Aorta (tissue), 5 donors: ENCODE measurements at places on chromosomes 3 and 15. TPM values are rescaled to one million over a fixed set of nuclear protein-coding genes. Genes with fewer than 3 reads are reported as not detected.

Gene CCRL2
- total RNA-seq = 3.1 TPM

GRCh38 chr3:109275702-109276293, 40.5 kb downstream of the DPPA2 start:
- no peak overlapping the region for H3K27ac ChIP-seq
- no peaks in the 10 kb centered on the region for H3K36me3 ChIP-seq
- H3K4me3 ChIP-seq = no peak overlapping the region
- no peaks in the 10 kb centered on the region for H3K4me1 ChIP-seq

- H3K27ac ChIP-seq = no peak overlapping the region
- DNase-seq = no peak
These were observed 30.1 kb downstream of the SCN11A start for GRCh38 chr3:39021465-39022285.

- H3K4me3 ChIP-seq = no peak overlapping the region
- no peaks in the 10 kb centered on the region for H3K36me3 ChIP-seq
- no peaks in the 10 kb centered on the region for H3K27me3 ChIP-seq
- DNase-seq = no peak
- H3K4me1 ChIP-seq = no peaks in the 10 kb centered on the region
These were observed 82.8 kb upstream of the IGF1R start for GRCh38 chr15:98565566-98565965.

DNA sequence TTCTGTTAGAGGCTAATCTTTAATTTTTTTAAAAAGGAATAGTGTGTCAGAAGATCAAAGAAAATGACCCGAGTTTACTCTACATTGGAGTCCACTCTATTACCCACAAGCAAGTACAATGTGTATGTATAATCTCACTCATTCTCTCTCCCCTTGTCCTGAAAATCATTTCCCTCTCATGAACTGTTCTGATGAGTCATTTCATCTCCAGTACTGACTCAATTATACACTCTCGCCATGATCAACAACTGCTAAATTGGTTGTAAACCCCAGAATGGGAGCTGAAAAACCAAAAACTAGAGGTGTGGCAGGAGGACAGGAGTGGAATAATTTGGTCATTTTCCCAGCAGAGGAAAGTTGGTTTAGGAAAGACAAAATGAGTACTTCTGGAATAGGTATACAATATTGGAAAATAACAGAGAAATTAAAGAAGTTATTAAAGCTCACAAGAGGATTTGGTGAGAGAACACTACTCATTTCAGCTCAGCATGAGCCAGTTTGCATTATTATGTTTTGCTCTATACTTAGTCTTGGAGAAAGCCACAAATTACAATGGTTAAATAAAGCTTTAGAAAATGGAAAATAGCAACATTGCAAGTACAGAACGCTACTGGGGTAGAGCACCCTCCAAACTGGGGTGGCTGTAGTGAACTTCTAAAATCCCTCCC, 144.3 kb upstream of the PFN2 start:
- H3K27ac ChIP-seq = no peak overlapping the region
- H3K4me3 ChIP-seq = no peak overlapping the region
- DNase-seq = no peak

GRCh38 chr3:185207931-185208746, 45.7 kb downstream of the EHHADH start:
- no peaks in the 10 kb centered on the region for H3K27me3 ChIP-seq
- no peak overlapping the region for H3K27ac ChIP-seq
- no peaks in the 10 kb centered on the region for H3K36me3 ChIP-seq
- no peak overlapping the region for H3K4me3 ChIP-seq
- no peak for DNase-seq

DNA sequence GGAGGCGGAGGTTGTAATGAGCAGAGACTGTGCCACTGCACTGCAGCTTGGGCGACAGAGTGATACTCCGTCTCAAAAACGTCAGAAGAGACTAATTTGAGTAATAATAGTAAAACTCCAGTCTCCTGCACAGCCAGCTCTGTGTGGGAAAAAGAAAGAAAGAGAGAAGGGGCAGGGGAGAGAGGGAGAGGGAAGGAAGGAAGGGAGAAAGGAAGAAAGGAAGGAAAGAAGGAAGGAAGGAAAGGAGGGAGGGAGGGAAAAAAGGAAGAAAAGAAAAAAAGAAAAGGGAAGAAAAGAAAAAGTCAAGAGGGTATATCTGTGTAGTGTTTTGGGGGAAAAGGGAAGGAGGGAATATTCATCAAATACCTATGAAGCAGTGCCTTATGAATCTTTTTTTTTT, 23.1 kb upstream of the PDIA3 start:
- no peak overlapping the region for H3K27ac ChIP-seq
- no peaks in the 10 kb centered on the region for H3K27me3 ChIP-seq
- H3K36me3 ChIP-seq = no peaks in the 10 kb centered on the region
- no peak for DNase-seq
- no peak overlapping the region for H3K4me3 ChIP-seq

Gene ACTC1
- total RNA-seq = 107 TPM

Gene DNAJC17
- total RNA-seq = 34.7 TPM

DNA sequence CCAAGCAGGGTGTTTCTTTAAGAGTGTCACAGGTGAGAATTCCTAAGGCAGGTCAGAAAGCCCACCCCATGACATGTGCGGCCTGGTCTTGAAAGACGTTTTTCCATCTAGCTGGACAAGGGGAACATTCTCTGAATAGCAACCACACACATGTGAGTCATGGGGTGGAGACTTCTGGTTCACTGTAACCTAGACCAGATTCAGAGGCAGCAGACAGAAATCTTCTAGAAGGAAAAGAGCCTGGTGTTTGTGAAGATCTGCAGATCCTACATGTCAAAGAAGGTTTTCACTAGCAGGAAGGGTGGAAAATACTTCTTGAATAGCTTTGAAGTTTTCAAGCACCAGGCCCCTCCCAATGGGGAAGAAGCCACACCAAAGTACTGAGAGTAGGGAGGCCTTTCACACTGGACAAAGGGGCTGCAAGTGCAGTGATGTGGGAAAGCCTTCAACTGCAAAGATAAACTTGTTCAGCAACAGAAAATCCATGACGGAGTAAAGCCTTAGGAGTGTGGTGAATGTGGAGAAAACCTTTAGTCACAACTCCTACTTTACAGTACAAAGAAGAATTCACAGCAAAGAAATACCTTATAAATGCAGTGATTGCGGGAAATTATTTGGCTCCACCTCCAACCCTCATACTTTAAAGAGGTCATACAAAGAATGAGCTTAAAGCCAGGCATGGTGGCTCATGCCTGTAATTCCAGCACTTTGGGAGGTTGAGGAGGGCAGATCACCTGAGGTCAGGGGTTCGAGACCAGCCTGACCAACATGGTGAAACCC, 17.6 kb downstream of the ADAM10 start:
- no peaks in the 10 kb centered on the region for H3K4me1 ChIP-seq
- H3K27ac ChIP-seq = no peak overlapping the region
- no peak overlapping the region for H3K4me3 ChIP-seq

DNA sequence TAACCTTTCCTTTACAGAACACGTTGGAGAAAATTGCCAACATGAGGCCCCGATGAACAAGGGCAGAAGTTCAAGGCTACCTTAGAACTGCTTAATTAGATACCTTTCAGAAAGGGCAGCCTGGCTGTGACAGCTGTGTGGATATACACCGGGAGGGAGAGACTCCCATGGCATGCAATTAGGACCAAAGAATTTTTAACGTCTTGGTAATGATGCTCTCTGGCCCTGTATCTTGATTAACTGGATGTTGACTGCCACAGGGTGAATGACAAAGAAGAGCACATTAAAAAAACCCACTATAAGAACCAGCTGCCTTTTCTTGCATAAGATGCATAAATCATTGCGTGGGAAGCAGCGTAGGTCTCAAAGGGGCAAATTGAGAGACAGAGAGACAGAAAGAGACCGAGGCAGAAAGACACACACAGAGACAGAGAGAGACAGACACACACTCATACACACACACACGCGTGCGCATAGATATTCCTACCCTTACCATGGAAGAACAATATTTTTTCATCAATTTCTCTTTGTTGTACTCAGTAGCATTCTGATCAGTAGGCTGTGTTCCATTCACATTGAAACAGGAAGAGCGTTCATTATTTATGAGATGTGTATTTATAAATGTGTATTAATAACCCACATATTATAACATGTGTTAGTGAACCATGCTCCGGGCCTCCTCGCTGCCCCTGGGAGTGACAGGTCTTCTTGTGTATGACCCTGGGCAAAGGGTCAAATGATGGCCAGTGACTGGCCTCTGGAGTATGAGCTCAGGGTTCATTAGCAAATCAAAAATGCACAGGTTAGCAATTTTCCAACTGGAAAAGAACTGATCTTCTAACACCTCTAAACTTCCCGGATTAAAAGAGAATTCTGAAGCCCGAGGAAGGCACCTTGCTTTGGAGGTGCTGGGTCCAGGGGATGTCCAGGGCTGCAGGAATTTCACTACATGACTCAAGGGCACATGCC, 118.8 kb downstream of the NSMCE3 start:
- no peaks in the 10 kb centered on the region for H3K27me3 ChIP-seq
- no peak overlapping the region for H3K4me3 ChIP-seq
- no peak for DNase-seq
- no peaks in the 10 kb centered on the region for H3K36me3 ChIP-seq
- H3K27ac ChIP-seq = no peak overlapping the region
- no peaks in the 10 kb centered on the region for H3K4me1 ChIP-seq

DNA sequence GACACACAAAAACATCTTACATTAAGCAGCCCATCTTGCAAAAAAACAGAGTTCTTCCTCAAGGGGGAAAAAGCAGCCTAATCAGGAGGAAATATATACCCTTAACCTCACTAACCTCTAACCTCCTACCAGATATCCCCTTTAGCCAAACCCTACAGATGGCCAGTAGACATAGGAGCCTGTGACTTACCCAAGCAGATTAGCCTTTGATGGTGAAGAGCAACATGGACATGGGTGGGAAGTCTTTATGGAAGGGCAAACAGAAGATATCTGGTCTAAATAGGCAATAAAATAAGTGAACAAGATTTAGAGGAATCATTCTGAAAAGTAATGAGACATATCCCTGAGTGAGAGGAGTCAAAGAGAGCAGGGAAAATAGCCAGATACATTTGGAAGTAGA, 119.4 kb upstream of the ARPP21 start:
- H3K4me3 ChIP-seq = no peak overlapping the region
- H3K36me3 ChIP-seq = no peaks in the 10 kb centered on the region
- H3K27ac ChIP-seq = no peak overlapping the region
- DNase-seq = no peak

- H3K4me1 ChIP-seq = peaks cover 2% of the 10 kb centered on the region
- H3K36me3 ChIP-seq = no peaks in the 10 kb centered on the region
- H3K4me3 ChIP-seq = no peak overlapping the region
- DNase-seq = no peak
- H3K27me3 ChIP-seq = no peaks in the 10 kb centered on the region
These were observed 181.8 kb downstream of the PDCD6IP start for GRCh38 chr3:33980252-33980651.

Gene BSN
- 0.75 TPM for total RNA-seq

GRCh38 chr3:193981504-193981903, 154.4 kb upstream of the HES1 start:
- DNase-seq = no peak
- H3K4me3 ChIP-seq = no peak overlapping the region
- H3K4me1 ChIP-seq = no peaks in the 10 kb centered on the region
- no peaks in the 10 kb centered on the region for H3K36me3 ChIP-seq
- H3K27me3 ChIP-seq = no peaks in the 10 kb centered on the region
- no peak overlapping the region for H3K27ac ChIP-seq

- H3K4me3 ChIP-seq = no peak overlapping the region
- DNase-seq = no peak
- no peaks in the 10 kb centered on the region for H3K36me3 ChIP-seq
- no peak overlapping the region for H3K27ac ChIP-seq
These were observed 1087.4 kb downstream of the AGBL1 start for GRCh38 chr15:87167055-87167454.

DNA sequence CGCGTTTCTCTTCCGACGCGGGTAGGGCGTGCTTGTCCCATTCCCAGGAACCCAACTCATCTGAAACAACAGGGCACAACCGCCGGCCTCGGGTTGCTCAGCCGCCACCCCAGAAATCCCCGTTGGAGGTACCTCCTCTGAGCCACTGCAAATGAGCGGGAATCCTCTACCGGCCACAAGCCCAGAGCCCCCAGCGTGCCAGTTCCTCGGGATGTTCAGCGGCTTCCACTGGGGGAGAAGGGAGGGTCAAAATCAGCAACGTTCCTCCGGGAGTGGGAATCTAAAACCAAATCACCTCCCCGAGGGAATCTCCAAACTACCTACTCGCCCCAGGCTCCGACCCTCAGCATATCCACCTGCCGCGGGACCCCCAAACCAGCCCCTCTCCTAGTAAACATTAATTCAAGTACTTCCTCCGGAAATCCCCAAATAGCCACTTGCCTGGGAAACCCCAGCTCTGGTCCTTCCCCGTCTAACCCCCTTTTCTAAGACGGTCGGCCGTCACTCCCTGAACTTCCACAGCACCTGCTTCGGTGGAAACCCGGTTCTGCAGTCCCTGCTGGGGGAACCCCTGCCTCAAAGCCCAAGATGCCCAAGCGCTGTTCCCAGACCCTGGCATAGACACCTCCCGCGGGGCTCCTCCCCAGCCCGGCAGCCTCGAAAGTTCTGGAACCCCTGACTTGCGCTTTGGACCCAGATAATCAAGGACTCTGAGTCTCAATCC, 887 bp downstream of the OXTR start:
- H3K36me3 ChIP-seq = no peaks in the 10 kb centered on the region
- peak overlapping the region; percentile 17 for H3K4me3 ChIP-seq
- no peak overlapping the region for H3K27ac ChIP-seq
- H3K27me3 ChIP-seq = no peaks in the 10 kb centered on the region

DNA sequence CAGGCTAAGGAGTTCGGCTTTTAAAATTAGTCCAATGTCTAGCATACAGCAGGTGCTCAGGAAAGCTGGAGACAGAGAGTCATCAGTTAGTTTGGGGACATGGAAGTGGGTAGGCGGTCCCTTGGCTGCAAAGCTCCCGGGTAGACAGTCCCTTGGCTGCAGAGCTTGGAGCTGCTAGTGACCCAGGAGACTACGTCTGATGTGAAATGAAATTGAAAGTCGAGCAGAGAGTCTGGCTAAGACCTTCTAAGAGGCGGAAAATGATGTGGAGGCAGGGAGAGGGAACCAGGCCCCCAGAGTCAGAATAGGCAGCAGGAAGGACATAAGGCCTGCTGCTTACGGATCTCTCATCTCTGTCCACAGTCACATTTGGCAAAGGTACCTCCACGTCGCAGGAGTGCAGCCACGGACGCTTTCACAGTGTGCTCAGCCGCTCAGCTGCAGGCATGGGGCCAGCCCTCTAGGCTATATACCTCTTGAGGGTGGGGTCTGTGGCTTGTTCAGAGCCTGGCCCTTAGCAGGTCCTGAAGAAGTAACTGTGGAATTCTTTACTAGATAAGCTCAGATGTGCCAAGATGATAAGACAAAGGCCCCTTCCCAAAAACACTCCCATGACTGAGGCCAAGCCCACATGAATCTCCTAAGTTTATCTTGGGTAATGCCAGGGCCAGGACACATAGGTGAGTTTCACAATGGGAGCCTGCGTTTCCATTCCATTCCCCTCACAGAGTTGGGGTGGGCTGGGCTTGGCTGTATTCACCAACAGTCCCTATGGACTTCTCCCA, 131.7 kb downstream of the XXYLT1 start:
- no peaks in the 10 kb centered on the region for H3K36me3 ChIP-seq
- H3K4me1 ChIP-seq = no peaks in the 10 kb centered on the region
- no peak for DNase-seq
- H3K27me3 ChIP-seq = no peaks in the 10 kb centered on the region
- no peak overlapping the region for H3K27ac ChIP-seq

Gene TTLL13
- total RNA-seq = not detected

Gene TLR9
- 0.81 TPM for total RNA-seq

Gene PDE8A
- total RNA-seq = 68.8 TPM
